Stimulated activated CD4-positive, alpha-beta T cell treated with anti-CD3 and anti-CD28 coated beads, TNF-alpha, amount 100 ng/mL, for 1 hour (primary cell): ENCODE measurements at places on chromosomes 3 and 15.

GRCh38 chr15:89104172-89104564 is 15.9 kb downstream of the ABHD2 start:
- DNase-seq = no peak

DNA sequence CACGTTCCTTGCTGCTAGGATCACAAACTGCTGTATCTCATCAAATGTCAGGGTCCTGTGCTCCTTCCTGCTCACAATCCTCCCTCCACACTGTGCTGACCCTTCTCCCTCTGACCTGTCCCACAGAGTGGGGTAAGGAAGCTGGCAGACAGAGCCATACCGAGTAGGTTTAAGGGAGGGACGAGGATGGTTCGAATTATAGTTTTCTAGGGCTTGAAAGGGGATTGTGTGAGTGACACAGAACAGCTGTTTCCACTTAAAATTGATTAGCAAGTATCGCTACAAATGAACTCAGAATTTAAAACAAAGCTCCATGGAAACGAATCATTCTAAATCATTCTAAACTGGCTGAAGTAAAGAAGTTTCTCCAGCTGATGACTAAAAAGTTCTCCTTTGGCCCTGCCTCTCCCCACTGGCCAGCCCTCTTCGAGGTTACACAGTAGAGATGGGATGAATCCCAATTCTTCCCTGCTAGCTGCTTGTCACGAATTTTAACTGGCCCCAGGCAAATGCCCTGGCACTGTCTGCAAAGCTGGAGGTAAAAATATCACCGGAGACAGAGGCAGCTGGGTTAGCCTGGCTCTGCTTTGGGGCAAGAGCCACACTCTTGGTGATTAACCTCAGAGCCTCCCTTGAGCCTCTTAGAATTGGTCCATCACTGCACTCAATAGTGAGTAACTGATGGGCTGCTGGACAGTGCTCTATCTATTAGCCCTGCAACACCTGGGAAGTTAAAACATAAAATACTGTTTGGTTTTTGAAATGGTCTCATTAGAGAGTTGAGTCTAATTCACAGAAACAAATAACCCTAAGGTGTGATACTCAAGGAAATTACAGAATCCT is 194.9 kb downstream of the CHST2 start:
- no peak for DNase-seq

GRCh38 chr15:97459771-97460170 is 500.7 kb upstream of the ARRDC4 start:
- no peak for DNase-seq

DNA sequence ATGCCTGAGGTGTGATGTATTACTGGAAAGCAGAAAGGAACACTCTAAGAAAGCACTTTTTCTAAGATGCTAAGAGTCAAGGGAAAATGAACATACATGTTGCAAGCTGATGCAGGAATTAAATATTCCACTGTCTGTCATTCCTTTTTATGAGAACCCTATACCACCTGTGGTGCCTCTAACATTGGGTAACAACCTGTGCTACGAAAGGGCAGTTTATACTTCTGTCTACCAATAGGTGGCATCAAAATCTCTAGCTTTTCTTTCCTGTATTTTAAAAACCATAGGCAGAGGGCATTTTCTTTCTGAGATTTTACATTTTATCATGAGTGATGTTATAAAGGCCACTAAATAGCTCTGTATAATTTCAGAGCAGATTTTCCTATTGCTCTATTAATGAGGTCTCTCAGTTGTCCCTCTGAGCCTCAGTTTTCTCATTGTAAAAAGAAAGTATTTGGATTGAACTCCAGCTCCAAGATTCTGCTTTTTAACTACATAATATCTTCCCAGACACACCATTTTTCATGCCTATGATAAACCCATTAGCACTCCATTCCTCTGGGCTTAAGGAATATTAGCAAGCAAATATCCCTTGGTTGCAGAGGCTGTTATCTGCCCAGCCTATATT is 3.5 kb upstream of the CPNE4 start:
- no peak for DNase-seq

- DNase-seq = no peak
These were observed 391.8 kb downstream of the ZPLD1 start for GRCh38 chr3:102826636-102827035.

DNA sequence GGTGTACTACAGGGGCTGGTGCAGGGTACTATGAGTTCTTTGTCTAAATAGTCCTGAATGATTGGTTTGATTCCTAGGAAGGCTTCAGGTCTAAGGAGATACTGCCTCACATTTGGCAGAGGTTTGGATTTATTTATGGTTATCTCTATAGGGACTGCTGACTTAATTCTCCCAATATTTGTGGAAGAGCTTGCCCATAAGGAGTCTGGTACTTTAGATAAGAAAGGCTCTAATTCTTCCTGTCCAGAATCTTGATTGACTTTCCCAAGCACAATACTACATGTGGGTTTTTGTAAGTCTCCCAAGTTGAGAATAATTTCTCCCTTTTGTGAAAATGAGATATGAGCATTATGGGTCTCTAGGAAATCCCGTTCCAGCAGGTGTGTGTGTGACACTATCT is 36.7 kb upstream of the AP4E1 start:
- no peak for DNase-seq

DNA sequence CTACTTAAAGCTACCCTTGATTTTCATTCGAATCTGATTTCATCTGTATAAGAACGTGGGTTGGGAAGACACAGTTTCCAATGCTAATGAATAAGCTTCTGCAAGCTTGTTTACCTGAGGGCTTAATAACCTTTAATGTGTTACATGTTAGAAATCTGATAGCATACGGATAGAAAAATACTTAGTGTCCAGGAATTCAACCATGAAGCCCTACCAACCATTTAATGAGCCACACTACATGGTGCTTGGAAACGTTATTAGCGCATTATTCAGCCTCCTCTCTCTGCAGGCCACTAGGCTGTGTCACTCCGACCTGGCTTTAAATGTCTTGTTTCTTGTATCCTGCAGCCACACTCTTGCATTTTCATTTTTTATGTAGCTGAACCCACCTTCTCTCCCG is 1.6 kb downstream of the FAM81A start:
- DNase-seq = no peak

- DNase-seq = no peak
These were observed 128.8 kb downstream of the GRM7 start for GRCh38 chr3:6989608-6990291.

GRCh38 chr15:59094077-59094476 is 10.9 kb upstream of the CCNB2 start:
- no peak for DNase-seq
